ENCODE measurements at places on chromosomes 5 and 9.

DNA sequence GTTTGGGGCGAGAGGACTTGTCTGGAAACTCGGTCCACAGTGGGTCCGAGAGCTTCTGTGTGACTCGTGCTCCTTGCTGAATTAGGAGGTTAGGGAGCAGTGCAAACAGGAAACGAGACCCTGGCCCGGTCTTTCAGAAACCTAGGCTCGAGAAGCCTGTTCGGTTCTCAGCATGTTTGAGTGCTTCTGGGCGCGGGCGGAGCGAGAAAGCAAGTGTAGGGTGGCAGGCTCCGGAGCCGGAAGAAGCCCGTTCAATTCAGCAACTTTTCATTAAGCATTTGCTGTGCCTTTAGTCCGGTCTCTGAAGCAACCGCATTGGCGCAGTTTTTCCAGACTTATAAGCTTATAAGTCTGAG, 547 bp downstream of the CLTA start:
- DNase-seq: no peak

DNA sequence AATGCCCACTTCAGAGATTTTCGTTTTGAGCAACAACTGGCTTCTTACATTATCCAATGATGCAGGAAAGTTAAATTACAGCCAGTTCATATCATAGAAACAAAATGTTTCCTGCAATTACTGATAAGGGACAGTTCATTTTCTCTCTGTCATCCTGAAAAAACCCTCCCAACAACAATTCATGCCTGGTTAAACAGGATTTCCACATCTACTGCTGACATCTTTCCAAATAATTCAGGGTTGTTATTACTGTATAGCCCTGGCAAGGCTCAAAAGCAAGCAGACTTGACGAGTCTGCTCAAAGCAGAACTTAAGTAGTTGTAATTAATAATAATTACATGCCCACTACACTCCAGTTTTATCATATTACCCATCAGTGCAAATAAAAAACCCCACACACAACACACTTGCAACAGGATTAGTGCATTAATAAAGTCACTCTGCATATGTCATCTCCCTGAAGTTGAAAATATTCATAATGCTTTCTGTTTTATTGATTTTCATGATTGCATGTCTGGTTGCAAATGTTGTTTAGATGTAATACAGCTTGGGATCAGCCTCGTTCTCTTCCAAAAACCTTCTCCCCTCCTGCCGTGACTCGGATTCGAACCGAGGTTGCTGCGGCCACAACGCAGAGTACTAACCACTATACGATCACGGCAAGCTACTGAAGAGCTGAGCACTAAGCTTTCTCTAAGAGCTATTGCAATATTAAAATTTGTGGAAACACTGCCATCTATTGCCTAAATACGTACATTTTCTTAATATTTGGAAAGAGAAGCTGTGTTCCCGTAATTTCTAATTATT, 119.6 kb upstream of the NFIB start:
- DNase-seq: no peak

DNA sequence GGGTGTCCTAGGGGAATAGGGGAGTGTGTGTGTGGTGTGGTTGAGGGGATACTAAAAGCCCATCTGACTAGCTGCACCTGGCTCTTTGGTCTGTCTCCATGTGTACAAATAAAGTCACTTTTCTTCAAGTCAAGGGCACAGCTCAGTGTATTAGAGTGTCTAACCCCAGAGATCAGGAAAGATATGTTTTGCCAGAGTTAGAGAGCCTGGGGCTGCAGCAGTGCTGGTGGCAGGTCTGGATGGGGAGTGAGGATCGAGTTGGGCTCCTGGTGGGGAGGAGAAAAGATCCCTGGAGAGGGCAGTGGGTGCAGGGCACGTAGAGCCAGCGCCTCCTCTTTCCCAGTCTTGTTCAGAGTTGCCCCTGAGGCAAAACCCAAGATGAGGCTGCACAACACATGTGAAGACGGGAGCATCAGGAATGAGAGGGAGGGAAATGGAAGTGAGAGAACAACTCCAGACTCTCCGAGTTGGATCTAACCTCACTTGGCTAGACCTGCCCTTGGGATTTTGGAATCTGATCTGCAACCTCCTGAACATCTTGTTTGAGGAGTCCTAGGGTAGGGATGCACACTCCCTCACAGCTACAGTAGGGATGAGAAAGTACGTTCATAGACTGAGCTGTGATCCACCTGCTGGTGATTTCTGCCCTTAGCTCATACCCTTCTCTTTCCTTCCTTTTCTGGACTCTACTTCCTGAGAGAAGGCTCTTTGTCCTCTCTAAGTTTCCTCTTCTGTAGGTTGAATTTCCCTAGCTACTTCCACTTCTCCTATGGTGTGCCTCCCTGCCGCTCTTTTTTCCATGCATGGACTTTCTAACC, 309.9 kb downstream of the ZSWIM6 start:
- no peak for DNase-seq

DNA sequence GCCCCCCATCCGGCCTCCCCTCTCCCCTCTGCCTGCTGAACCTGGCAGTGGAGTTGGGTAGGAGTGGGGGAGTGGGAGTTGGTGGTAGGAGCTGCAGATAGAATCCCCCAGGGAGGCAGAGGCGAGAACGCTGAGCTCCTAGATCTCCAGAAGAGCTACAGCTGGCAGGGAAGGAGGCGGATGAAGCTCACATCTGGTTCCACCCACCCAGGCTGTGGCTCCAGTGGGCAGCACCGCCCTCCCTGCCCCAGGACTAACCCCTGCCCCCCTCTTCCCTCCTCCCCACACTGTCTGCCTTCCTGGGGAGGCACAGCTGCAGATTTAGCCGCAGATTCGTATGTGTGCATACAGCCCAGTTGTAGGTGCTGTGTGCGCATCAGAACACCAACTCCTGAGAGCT, 34.2 kb downstream of the C9orf50 start:
- no peak for DNase-seq

- no peak for DNase-seq
Observed at GRCh38 chr5:92849756-92850155, 731.3 kb downstream of the NR2F1-AS1 start.

DNA sequence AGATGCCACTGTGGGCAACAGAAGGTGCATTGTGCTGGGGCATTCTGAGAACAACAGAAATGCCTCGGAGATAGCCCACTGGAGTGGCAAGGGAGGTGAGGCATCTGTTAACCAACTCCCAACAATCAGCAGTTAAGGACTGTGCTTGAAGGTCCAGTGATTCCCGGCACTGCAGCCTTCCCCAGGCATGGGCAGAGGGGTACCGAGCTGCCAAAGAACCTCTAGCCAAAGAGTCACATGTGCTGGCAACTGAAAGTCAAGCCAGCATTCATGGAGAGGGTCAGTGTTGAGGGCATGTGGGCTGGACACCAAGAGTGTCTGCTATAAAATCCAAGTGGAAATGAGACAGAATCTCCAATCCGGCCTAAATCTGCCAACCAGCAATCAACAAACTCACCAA, 149.6 kb downstream of the ASTN2 start:
- DNase-seq: no peak

GRCh38 chr9:129626079-129626624, at the start of gene NTMT1:
Gene NTMT1, plus strand, starts transcription at chr9:129626163. Its CDS starts 6,541 bp downstream, at chr9:129632704.
- no peak for DNase-seq

- no peak for DNase-seq
Observed at GRCh38 chr5:98982880-98983279, 54.1 kb upstream of the CHD1 start.

GRCh38 chr9:37925786-37926736, 22.1 kb upstream of the SLC25A51 start:
- DNase-seq: no peak

- DNase-seq: no peak
Observed at GRCh38 chr9:95910023-95910707, 34.7 kb downstream of the ERCC6L2 start.

DNA sequence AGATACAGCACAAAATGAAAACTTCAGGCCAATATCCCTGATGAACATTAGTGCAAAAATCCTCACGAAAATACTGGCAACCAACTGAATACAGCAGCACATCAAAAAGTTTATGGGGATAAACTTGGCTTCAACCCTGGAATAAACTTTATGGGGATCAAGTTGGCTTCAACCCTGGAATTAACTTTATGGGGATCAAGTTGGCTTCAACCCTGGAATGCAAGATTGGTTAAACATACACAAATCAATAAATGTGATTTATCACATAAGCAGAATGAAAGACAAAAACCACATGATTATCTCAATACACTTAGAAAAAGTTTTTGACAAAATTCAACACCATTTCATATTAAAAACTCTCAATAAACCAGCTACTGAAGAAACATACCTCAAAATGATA, 213.7 kb upstream of the DMRTA1 start:
- no peak for DNase-seq

GRCh38 chr5:137667341-137667740, 68.5 kb downstream of the KLHL3 start:
- DNase-seq: no peak
